ENCODE measurements at places on chromosomes 12 and 14.

- DNase-seq: no peak
Measured at GRCh38 chr14:76509311-76509710, 133.4 kb downstream of the ESRRB start.

- no peak for DNase-seq
Measured at GRCh38 chr12:26854031-26854390, 21.0 kb upstream of the ITPR2 start.

GRCh38 chr12:63828867-63829266 lies 15.6 kb upstream of the SRGAP1 start:
- DNase-seq: no peak

GRCh38 chr12:77488041-77488620 lies 342.6 kb upstream of the NAV3 start:
- no peak for DNase-seq

GRCh38 chr12:43210485-43211192 lies 341.4 kb downstream of the ADAMTS20 start:
- no peak for DNase-seq

- DNase-seq: no peak
Measured at GRCh38 chr12:78959556-78959955, 95.0 kb downstream of the SYT1 start.

GRCh38 chr12:103139876-103140275 lies 182.4 kb downstream of the ASCL1 start:
- DNase-seq: no peak

Data from NCI-H2107 (cell line).